ENCODE measurements at places on chromosomes 2 and 18.
A peak's percentile ranks its signal among the peaks of the same experiment; 100 is the strongest.

DNA sequence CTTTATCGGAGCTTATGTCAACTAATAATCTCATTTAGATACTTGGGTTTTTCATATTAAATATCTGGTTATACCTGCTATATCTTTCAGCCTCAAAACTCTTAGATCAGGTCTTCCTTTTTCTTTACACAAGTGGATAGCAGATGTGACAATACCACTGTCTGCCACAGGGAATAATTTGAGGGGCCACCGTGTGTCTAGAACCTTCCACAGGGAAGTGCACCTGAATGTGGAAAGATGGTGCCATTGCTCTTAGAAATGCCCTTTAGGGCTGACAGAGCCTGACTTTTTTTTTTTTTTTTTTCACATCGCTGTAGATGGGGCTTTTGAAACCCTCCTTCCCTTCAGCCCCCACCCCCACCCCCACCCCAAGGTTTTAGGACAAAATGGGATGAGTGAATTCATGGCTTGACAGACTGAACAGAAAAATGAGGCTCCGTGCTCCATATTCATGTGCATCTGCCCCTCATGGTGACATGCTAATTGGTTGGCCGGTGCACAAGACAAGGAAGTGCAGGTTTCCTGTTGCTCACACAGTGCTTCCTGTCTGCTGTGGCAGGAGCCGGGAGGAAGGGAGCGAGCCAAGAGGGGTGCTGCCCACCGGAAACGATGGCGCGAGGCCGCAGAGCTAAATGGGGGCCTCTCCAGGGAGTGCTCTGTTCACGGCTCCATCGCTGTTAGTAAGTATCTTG lies 246.0 kb downstream of the LDLRAD4 start:
- no peak for DNase-seq

DNA sequence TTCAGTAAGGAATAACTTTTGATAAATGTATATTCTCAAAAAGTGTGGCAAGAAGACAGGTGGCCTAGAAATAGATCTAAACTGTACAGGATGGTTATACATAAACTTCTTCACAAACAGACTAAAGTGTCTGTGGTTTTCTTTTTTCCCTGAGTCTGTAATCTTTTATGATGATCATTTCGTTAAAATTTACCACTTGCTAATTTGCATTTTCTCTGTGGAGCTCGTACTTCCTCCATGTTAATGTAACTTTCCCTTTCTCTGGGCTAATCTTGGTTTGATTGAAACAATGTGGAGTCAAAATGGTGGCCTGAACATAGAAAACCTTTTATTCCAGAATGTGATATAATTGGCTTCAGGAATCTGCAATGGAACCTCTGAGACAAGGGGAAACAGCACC lies 166.2 kb downstream of the FTCDNL1 start:
- no peak for DNase-seq

DNA sequence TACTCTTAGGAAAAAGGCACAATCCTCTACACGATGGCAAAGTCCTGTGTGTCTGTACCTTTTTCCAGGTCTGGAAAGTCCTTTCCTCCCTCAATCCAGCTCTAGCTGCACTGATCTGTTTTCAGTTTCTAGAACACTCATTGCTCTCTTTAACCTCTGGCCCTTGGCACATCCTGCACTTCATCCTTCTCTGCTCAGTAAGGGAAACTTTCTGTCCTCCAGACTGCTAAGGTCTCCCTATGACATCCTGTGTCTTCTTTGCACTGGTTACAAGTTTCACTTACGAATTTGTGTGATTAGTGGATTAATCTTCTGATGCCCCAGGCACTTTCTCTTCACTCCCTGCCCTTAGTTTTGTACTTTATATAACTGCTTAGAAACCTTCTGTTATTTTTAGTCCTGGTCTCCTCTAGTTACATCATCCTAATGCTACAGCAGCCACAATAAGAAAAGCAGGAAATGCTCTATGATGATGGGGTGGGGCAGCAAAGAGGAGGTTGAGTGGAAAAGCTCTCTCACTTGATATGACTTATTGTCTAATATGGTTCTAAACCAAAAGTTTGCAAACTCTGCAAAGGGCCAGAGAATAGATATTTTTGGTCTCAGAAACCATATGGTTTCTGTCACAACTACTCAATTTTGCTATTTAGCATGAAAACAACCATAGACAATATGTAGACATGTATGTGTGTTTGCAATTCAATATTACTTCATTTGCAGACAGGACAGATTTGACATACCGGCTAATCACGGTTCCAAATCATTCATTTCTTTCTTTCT lies 568.2 kb downstream of the THSD7B start:
- DNase-seq: peak; percentile 38

DNA sequence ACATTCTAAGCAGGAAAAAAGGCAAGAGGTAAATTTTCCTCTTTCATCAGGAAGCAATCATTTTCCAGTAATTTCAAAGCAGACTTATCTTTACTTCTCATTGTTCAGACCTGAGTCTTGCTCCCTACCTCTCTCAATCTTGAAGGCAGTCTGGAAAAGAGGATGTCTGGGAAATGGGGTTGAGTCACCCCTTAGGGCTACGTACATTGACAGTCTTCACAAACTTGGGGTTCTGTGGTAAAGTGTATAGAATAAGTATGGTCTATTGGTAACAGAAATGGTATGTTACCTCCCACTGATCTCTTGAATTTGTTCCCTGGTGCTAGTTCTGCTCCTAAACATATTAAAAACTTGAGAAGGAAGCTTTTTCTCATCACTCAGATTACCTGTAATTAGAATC lies 361.3 kb downstream of the SS18 start:
- DNase-seq: no peak

- no peak for DNase-seq
Measured at GRCh38 chr18:79071037-79071436, 1.8 kb downstream of the ATP9B start.

GRCh38 chr2:138209009-138209408 lies 244.7 kb downstream of the HNMT start:
- DNase-seq: no peak

DNA sequence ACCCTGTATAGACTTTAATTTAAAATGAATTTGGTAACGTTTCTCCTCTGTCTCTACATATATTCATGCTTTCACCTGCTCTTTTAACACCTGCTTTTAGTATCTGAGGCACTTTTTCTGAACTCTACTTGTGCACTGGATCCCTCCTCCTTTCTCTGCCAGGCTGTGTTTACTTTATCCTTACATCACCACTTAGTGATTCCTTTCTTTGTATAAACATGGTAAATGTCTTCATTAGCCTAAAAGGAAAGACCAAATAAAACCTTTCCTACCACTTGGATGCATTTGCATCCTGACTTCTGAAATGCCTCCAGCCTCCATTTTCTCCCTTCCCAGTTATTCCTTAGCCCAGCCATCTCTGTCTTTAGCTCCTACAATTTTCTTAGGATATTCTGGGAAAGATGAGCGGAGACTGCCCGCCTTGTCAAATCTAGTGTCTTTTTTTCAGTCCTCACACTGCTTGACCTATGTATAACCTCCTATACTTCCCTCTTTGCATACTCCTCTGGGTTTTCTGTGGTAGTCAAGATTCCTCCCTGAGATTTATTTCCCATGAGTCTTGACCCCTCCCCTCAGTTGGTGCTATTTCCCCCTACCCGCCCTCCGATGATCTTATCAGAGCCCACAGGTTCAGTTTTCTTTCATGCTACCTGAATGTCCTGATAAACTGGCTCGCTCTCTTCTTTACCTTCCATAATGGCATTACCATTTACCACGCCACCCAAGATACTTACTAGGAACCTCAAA lies 44.8 kb downstream of the REL start:
- DNase-seq: peak; percentile 24

- DNase-seq: no peak
Measured at GRCh38 chr2:9285921-9286320, 79.3 kb downstream of the ASAP2 start.

GRCh38 chr18:3179430-3180089 lies 40.2 kb downstream of the MYOM1 start:
- DNase-seq: no peak

DNA sequence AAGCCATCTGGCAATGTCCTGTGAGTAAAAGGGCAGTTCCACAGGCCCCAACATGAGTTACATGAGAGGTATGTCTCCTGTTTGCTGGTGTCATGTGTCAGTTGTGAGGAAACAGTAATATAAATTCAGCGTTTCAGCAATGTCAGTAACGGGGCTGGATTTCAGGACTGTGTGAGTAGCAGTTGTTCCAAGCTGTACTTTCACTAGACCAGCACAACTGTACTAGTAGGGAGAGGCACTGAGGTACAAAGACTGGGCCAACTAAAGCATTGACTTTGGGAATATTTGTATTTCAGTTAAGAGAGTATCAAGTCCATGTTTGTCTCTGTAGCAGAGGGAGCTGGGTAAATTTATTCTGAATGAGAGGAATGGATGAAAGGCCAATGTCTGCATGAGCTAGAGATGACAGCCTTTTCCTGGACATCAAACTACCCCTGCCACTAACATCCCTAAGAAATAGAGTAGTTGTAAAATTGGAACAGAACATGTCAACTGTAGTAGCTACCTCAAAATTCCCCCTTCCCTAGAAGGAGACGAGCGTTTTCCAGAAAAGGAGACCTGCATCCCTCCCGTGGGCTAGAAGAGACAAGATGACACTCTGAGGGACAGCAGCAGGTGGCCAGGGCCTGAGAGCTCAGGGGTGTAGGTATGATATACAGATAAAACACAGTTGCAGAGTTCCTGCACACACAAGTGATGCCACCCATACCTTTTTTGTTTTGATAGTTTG lies 24.4 kb downstream of the EIF4E2 start:
- no peak for DNase-seq

- DNase-seq: peak; percentile 68
Measured at GRCh38 chr2:179235463-179236108, 29.0 kb downstream of the SESTD1 start.

GRCh38 chr2:196080526-196080925 lies 11.9 kb upstream of the DNAH7 start:
- no peak for DNase-seq

GRCh38 chr2:156380117-156380645 lies 47.7 kb upstream of the NR4A2 start:
- peak; percentile 8 for DNase-seq

DNA sequence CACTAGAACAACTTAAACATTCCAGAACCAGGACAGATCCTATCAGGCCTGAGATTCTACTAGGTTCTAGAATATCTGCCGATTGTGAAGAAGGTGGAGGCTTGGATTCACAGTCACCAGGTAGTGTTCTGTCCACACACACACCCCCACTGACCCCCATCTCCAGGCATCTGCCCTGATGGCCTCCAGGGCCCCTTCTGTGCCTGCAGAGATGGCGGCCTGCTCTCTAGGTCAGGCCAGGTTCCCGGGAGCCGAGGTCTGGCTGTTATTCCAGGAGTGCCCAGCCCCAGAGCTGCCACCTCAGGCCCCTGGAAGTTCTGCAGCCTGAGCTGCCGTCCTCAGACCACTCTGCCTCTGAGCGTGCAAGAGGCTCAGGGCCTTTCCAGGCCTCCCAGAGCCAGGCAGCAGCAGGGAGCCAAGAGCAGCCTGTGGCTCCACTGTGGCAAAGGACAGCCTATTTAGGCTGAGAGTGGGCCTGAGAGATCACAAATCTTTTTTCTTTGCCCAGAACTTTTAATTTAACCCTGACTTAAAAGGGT lies 96.2 kb upstream of the ASAP2 start:
- DNase-seq: no peak

GRCh38 chr2:54708584-54709335 lies 14.7 kb upstream of the EML6 start:
- no peak for DNase-seq

GRCh38 chr18:5429681-5430080 lies 114.1 kb downstream of the EPB41L3 start:
- DNase-seq: no peak

GRCh38 chr2:200431996-200432705 lies 77.7 kb downstream of the KCTD18 start:
- no peak for DNase-seq

DNA sequence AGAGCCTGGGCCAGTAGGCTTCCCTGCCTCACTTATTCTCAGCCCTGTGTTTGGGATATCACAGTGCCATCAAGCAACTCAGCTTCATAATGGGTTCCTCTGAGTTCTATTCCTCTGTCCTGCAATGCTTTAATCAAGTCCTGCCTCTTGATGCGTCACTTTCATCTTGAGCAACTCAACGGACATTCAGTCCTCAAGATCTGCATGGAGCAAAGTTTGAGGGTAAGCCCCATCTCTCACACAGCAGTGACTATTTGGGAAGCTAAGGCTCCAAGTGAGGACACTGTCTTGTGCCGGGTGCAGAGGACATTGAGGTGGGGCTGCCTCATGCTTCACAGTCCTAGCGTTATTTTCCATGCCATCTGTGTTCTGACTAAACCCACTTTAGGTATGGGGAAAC lies 50.9 kb upstream of the PLB1 start:
- no peak for DNase-seq

- DNase-seq: peak; percentile 9
Measured at GRCh38 chr2:163606878-163607277, 128.9 kb downstream of the FIGN start.

- DNase-seq: no peak
Measured at GRCh38 chr2:239258248-239258647, 142.6 kb downstream of the HDAC4 start.

- DNase-seq: no peak
Measured at GRCh38 chr2:191791953-191792560, 54.8 kb downstream of the CAVIN2 start.

GRCh38 chr2:188319838-188320237 lies 28.2 kb downstream of the GULP1 start:
- no peak for DNase-seq

DNA sequence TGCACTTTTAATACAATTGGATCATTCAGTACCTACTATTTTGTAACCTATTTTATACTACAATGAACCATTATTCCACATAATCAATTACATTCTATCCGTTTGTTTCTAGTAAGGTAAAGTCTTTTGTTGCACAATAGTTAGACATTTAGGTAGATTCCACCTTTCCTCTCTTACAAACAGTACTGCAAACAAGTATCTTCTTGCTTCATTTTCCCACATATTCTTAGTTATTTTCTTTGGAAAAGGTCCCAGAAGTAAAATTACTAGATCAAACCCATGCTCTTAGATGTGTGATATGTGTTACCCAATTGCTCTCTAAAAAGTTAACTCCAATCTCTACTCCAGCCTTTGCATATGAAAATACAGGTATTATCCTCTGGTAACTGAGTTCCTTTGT lies 49.6 kb downstream of the SPIRE1 start:
- DNase-seq: peak; percentile 56

GRCh38 chr2:201816657-201817575 lies 10.6 kb downstream of the CDK15 start:
- DNase-seq: peak; percentile 48

- peak; percentile 54 for DNase-seq
Measured at GRCh38 chr18:2547477-2548087, 23.7 kb downstream of the METTL4 start.

DNA sequence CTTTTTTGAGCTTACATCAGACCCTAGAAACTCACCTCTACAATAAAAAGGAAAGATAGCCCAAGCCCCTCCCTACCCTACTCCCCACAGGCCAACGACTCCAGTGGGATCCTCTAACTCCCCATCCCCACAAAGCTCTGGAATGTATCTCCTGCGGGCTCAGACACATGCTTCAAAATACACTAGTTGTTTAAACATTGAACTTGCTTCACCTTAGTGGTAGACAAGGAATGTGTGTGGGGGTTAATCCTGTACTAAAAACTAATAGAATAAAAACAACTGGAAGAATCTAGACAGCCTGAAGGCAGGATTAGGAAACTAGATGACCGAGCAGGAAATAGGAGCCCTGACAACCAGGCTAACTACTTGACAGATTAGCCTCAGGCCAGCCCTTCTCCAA lies 211.5 kb downstream of the SUCLG1 start:
- DNase-seq: no peak
